ENCODE measurements at places on chromosomes 3 and 15.

DNA sequence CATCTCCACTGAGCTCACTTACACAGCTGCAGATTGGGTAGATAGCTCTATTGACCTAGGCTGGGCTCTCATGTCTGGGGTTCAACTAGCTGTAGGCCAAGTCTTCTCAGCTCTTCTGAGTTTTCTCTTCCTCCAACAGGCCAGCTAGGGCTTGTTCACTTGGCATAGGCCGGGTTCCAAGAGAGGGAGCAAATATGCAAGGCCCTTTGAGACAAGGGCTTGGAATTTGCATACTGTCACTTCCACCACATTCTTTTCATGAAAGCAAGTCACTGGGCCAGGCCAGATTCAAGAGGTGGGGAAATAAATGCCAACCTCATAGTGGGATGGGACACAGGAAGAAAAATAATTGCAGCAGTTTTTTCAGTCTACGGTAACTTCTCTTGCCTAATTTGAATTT is 25.2 kb downstream of the PIGB start:
- DNase-seq: peak; percentile 7

DNA sequence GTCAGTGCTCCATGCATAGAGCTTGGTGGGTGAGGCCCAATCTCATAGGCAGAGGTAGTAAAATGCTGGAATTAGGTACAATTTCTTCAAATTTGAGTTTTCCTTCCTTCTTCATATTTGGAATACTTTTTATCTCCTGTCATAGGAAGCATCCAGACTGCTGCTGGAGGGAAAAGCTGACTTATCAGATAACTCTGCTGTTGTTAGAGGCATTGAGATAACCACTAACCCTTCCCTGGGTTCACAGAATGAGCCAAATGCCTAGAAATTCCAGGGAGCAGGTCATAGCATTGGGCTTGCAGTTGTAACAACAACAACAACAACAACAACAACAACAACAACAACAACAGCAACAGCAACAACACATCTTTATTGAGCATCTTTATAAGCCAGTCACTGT is 332.7 kb downstream of the PDCD6IP start:
- peak; percentile 22 for DNase-seq

- DNase-seq: no peak
Measured at GRCh38 chr3:56970461-56970879, 90.0 kb upstream of the SPATA12 start.

- peak; percentile 25 for DNase-seq
Measured at GRCh38 chr3:187616307-187616972, 53.8 kb downstream of the SST start.

DNA sequence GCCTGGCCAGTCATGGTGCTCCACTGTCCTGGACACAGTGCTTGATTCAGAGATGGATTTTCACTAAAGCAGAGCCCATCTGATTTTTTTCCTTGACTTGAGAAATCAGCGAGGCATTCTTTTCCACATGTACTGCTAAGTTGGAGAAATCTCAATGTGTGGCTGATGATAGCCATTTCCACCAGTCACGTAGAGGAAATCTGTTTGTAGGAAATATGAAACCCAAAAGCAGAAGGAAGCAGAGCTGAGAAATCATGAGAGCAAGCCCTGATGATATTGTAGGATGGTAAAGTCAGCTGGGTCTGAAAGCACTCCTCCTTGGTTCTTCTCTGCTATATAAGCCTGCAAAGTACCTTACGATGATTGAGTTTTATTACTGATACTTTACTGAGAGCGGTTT is 1233.4 kb downstream of the ROBO2 start:
- DNase-seq: no peak
